ENCODE measurements at places on chromosomes 2 and 18. TPM values are rescaled to one million over a fixed set of nuclear protein-coding genes. Genes with fewer than 3 reads are reported as not detected.

The SERPINB13 gene
- total RNA-seq = not detected

The FAM124B gene
- not detected for total RNA-seq

The PAPOLG gene
- 14.6 TPM for total RNA-seq

The FOXI3 gene
- total RNA-seq = not detected

The G6PC2 gene
- not detected for total RNA-seq

The CETN1 gene
- not detected for total RNA-seq

The POTEJ gene
- total RNA-seq = 0.10 TPM

The TBR1 gene
- not detected for total RNA-seq

The CFAP65 gene
- total RNA-seq = not detected

The PROKR1 gene
- total RNA-seq = not detected

The DSC1 gene
- not detected for total RNA-seq

The MAPRE3 gene
- total RNA-seq = not detected

The ANKRD30B gene
- not detected for total RNA-seq

The GAREM1 gene
- total RNA-seq = 1.0 TPM

The ASB18 gene
- not detected for total RNA-seq

The LANCL1 gene
- total RNA-seq = 55.2 TPM

The DNAJC5G gene
- 18.1 TPM for total RNA-seq

The LINC00305 gene
- not detected for total RNA-seq

All from OCI-LY7 (cell line).